ENCODE measurements at places on chromosomes 2 and 18. TPM values are rescaled to one million over a fixed set of nuclear protein-coding genes. Genes with fewer than 3 reads are reported as not detected.

Gene GPBAR1
- 0.37 TPM for total RNA-seq

Gene CFAP53
- not detected for total RNA-seq

Gene IHH
- total RNA-seq = not detected

Gene NEUROD1
- 0.10 TPM for total RNA-seq

Gene EPHA4
- 110 TPM for total RNA-seq

Gene UGT1A4
- total RNA-seq = 0.04 TPM

Gene PAX3
- 5.5 TPM for total RNA-seq

Gene KLF7
- total RNA-seq = 6.8 TPM

Gene CPO
- 0.39 TPM for total RNA-seq

Gene CD302
- 9.4 TPM for total RNA-seq

DNA sequence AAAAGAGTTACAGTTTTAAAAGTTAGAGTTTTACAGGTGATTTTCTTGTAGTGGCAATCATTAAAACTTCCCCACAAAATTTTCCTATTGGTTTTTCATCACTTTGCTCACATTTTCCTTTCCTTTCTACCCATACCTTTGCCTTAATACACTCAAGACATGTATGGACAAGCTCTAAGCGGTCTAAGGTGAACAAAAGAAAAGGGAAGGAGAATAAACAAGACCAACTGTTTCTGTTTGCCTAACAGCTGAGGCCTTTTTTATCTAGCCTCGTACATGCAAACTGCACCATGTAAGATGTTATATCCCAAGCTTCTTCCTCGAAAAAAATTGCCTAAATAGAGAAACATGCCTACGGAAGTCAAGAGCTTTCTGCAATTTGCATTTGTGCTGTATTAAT lies 33.9 kb upstream of the TBC1D8 start:
- no peak for DNase-seq

GRCh38 chr18:62683935-62684334 lies 31.4 kb upstream of the PHLPP1 start:
- no peak for DNase-seq

GRCh38 chr2:46818141-46818621 lies 97.4 kb downstream of the MCFD2 start:
- DNase-seq = no peak

DNA sequence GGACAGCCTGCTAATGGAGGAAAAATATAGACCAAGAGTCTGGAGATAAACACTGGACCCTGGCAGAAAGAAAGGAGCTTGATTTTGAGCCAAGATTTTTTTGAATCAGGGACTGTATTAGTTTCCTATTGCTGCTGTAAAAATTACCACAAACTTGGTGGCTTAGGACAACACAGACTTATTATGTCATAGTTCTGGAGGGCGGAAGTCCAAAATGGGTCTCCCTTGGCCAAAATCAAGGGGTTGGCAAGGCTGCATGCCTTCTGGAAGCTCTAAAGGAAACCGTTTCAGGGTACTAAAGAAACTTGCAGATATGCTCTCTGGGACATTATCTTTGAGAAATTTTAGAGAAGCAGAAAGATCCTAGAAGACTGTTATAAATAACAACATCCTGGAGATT lies 140.1 kb downstream of the BABAM2 start:
- no peak for DNase-seq

DNA sequence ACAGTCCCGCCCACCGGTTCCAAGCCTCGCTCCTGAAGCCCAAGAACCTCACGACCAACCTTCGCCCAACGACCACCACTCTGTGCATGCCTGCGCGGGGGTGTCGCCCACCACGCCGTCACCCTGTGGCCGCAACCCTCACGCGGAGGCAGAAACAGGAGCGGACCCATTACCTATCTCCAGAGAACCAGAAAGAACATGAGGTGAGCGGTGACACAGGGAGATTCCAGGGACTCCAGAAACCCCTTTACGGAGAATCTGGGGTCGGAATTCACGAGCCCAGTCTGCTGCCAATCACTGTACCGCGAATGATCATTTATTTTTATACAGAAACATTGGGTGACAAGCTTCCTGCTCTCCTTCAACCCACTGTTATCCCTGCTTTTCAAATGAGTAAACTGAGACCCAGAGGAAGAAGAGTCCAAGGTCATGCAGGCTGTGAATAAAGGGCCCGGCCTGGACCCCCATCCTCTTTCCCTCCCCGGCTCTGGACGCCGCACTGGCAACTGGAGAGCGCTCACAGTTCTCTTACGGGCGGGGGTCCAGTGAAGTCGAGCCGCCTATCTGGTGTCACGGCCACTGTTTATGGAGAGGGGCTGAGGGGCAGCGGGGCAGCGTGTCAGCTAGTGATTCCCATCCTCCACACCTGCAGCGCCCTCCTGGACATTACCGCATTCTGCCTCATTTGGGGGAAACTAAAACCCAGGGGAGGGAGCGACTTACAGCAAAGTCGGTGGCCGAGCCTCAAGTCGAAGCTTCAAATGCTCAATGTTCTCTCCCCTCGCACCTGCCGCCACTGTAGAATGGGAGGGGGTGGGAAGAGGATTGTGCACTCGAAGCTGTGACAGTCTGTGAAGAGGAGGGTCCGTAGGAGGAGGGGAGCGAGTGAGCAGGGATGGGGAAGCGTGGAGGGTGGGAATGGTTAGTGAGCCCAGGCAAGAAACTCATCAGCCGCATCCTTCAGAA lies 723 bp upstream of the SLC30A3 start:
- DNase-seq = no peak

GRCh38 chr2:144592500-144593256 lies 72.8 kb upstream of the ZEB2 start:
- no peak for DNase-seq

- DNase-seq = no peak
These were observed 15.5 kb downstream of the MAP3K20 start for GRCh38 chr2:173090973-173091660.

- no peak for DNase-seq
These were observed 293.0 kb downstream of the RDH14 start for GRCh38 chr2:18267501-18267900.

GRCh38 chr18:21914739-21915319 lies 174.2 kb downstream of the MIB1 start:
- peak; percentile 74 for DNase-seq

GRCh38 chr18:75727456-75727855 lies 300.0 kb upstream of the SMIM21 start:
- peak; percentile 64 for DNase-seq

DNA sequence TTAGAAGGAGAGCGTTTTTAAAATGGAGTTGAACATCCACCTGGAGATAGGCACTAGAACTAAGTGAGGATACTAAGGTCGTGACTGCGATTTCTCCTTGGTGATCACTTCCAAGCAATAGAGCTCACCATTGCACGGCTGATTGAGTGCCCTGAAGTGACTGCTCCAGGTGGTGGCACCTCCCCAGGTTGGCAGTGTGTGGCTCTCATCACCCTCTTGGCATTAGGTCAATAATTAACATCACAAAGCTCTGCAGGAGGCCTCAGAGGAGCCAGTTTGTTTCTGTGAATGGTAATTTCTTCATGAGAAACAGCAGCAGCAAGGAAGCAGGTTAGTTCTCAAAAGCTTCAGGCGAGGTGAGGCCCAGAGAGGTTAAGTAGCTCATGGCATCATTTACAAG lies 259.6 kb downstream of the CLIP4 start:
- DNase-seq = no peak

Data from H4 (cell line).